ENCODE measurements at places on chromosomes 5 and 9.
A peak's percentile ranks its signal among the peaks of the same experiment; 100 is the strongest.

GRCh38 chr5:150525163-150525562, 17.2 kb downstream of the NDST1 start:
- DNase-seq: no peak

- DNase-seq: no peak
These were observed 141.5 kb upstream of the MTAP start for GRCh38 chr9:21660976-21661375.

- peak; percentile 53 for DNase-seq
These were observed 5.3 kb upstream of the TJP2 start for GRCh38 chr9:69168709-69169217.

GRCh38 chr5:167750586-167750985, 540.9 kb upstream of the WWC1 start:
- DNase-seq: no peak

DNA sequence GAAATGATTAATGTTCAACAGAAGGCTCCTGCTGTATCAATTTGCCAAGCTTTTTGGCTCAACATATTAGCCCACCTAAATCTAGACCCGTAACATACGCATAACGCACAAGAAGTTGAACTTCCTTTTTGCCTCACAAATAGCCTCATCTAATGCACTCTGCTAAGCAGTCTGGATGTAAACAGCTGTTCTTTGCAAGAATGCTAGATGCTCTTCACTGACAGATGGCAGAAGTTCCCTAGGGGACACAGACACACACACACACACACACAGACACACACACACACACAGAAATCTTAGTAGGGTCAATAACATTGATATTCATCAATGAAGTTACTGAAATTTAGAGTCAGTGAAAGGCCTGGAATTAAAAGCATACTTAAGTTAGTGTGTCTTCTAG, 13.2 kb upstream of the PCA3 start:
- no peak for DNase-seq

Measured in liver (tissue), 10 donors.